Germinal center (tissue), 1 donor: ENCODE measurements at places on chromosomes 4 and X.

- DNase-seq, result no peak
These were observed 32.8 kb upstream of the IL13RA1 start for GRCh38 chrX:118694638-118695037.

- no peak for DNase-seq
These were observed 10.9 kb downstream of the DCK start for GRCh38 chr4:71004281-71004851.

- DNase-seq, result no peak
These were observed 301.2 kb downstream of the BMPR1B start for GRCh38 chr4:95058991-95059390.

DNA sequence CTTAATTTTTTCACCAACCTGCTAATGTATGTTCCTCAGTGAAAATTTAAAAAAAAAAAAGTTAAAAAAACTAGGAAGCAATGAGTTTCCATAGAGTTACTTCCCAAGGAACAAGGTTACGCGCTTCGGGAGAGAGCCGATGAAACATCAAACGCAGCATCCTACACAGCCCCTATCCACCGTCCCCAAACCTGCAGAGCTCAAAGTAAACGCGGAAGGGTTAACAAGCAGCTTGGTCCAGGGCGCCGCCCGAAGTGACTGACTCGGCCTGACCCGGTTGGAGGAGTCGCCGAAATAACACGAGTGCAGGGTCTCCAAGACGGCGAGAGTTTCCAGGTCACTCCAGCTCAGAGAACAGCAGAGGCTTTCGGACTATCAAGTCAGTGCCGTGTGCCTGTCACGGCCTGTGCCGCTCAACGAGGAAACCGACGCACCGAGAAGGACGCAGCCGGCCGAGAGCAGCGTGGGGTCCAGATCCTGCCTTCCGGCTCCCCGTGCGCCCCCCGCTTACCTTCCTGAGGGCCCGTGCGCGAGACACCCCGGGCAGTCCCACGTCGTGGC is 512 bp downstream of the NOP14 start:
- DNase-seq, result no peak

DNA sequence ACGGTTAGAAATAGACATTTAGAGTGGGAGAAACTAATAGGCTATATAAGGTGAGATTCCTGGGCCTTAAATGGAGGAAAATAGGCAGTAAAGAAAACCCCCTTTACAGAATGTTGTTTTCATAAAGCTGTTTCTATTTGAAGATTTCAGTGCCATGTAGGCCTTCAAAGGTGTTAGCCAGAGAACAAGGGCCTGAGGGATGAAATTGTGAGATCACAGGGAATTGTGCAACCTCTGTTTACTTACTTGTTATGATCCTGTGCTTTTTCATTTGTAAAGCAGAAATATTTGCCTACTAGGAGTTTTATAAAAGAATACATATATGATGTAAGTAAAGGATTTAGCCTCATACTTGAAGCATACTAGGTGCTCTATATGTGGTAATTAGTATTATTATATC is 272.9 kb upstream of the ARX start:
- no peak for DNase-seq

DNA sequence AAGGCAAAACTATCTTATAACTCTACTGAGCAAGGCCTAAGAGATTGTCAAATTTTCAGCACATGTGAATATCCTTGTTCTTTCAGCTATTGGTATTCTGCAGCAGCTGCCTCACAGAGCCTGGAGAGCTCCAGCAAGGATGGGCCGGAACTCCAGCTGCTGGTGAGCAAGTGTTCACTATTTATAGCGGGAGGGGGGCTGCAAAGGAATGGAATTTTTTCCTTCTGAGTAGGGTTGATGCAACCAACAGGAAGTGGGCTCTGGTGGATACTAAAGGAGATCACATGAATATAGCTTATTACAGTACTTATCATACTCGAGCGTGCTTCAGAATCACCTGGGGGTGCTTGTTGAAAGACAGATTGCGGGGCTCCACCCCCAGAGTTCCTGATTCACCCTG is 20.2 kb upstream of the SETD7 start:
- DNase-seq, result no peak

GRCh38 chr4:187685247-187685646 is 310.3 kb upstream of the ZFP42 start:
- DNase-seq, result no peak

DNA sequence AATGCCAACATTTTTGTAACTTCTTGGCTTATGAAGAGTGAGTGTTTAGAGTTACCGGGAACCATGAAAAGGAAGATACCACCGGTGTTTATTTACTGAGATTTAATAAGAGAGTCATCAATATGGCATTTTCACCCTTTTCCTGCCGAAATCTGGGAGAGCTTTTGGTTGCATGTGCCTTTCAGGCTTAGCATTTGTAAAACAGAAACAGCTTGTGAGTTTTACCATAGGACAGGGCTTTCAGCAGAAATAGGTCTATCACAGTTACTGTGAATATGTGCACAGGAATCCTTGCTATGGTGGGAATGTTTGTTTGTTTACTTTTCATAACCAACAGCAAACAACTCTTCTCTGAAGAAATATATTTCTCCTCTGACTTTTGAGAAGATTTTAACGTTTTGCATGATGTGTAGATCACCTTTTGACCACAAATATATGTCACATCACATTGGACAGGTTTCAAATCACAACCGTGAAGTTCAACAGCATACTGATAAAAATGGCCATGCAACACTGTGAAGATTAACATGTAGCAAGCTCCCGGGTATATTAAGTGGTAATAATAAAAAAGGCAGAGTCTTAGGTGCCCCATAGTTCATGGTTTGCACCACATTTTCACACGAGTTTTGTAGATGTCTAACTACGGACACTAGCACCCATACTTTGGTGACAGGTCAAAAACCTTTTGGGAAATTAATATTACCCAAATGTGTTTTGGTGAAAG is 21.3 kb downstream of the ARHGAP24 start:
- DNase-seq, result no peak

DNA sequence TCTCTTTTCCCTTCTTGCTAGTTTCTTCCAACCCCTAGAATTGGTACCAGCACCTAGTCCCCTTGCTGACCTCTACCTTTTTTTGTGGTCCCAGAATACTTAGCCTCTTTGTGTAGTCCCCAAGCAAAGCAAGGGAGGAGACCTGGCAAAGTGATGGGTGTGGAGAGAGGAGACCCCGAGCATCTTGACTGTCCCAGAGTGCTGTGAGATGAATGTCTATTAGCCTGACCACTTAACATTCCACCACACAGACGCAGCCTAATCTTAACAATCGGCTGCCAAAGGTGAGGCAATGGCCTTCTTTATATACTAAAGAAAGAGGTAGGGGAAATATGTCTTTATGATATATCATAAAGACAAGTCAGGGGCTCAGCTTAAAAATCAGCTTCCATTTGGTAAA is 55.9 kb downstream of the TRIM2 start:
- DNase-seq, result no peak

- no peak for DNase-seq
These were observed 22.7 kb upstream of the MSN start for GRCh38 chrX:65644621-65645289.

GRCh38 chrX:28590396-28590795 is 3.1 kb downstream of the IL1RAPL1 start:
- no peak for DNase-seq

DNA sequence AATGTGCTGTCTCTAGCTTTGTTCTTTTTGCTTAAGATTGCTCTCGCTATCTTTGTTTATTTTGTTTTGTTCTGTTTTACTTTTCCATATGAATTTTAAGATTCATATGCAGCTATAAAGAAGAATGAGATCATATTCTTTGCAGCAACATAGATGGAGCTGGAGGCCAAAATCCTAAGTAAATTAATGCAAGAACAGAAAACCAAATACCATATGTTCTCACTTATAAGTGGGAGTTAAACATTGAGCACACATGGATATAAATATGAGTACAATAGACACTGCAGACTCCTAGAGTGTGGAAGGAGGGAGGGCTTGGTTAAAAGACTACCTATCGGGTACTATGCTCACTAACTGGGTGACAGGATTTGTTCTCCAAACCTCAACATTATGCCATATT is 237.8 kb downstream of the TRAM1L1 start:
- no peak for DNase-seq

GRCh38 chr4:115514675-115515074 is 401.3 kb upstream of the NDST4 start:
- no peak for DNase-seq

- no peak for DNase-seq
These were observed 1514.8 kb downstream of the RPA4 start for GRCh38 chrX:98398542-98398941.

GRCh38 chr4:139745111-139745639 is 79.6 kb downstream of the MGST2 start:
- DNase-seq, result no peak

DNA sequence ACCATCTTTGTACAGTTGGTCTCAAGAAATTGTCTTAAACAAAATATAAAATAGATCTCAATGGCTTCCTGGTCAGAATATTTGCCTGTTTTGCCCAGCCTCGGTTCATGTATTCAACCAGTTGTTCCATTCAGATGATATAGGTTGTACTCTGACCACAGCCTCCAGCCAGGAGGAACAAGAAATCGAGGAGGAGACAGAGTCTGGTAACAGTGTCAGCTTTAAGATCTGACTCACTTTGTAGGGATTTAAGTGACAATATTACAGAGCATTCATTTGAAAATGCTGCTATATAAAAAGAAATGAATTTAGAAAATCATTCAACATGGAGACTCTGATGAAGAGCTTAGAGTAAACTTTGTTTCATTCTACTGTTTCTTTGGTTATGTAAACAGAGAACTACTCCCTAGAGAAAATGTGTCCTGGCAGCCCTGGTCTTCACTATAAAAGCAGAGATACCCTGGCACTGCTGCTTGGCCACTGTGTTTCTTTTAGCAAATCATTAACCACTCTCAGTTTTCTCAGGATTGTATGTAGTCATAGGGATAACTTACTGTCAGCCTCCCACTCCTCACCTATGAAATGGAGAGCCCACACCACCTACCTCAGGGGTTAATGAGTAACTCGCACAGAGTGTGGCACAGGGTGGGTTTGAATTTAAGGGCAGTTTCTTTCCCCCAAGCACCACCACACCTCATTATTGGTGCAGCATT is 53.5 kb downstream of the PAGE2 start:
- no peak for DNase-seq

GRCh38 chr4:66769441-66769840 is 775.9 kb downstream of the CENPC start:
- DNase-seq, result no peak

DNA sequence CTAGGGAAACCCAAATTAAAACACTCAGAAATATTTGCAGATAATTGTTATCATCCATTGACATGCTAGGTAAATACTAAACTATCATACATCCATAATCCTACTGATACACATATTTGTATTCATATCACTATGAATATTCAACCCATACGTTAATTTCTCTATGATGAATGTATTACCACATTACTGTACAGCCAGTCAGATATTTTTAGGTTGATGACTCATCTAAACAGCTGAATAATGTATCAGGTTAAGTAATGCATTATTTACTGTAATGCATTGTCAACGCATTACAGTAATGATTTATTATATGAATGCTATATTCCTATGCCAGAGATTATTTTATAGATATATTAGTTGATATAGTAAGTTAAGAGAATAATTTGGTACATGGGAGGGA is 37.1 kb downstream of the VEGFC start:
- no peak for DNase-seq

- DNase-seq, result no peak
These were observed 6.9 kb upstream of the MSANTD1 start for GRCh38 chr4:3241898-3242524.

GRCh38 chr4:8682725-8683124 is 90.2 kb downstream of the CPZ start:
- no peak for DNase-seq

- no peak for DNase-seq
These were observed 165.0 kb downstream of the HEPH start for GRCh38 chrX:66328950-66329596.
